ENCODE measurements at places on chromosomes 5 and 9. TPM values are rescaled to one million over a fixed set of nuclear protein-coding genes. Genes with fewer than 3 reads are reported as not detected.

CDX1 gene
- not detected for total RNA-seq

SELENOP gene
- total RNA-seq = 580 TPM

FAM221B gene
- not detected for total RNA-seq

ZNF189 gene
- total RNA-seq = 20.4 TPM

GRXCR2 gene
- not detected for total RNA-seq

BARHL1 gene
- not detected for total RNA-seq

Data from aorta (tissue), 5 donors.